ENCODE measurements at places on chromosomes 12 and 14.

DNA sequence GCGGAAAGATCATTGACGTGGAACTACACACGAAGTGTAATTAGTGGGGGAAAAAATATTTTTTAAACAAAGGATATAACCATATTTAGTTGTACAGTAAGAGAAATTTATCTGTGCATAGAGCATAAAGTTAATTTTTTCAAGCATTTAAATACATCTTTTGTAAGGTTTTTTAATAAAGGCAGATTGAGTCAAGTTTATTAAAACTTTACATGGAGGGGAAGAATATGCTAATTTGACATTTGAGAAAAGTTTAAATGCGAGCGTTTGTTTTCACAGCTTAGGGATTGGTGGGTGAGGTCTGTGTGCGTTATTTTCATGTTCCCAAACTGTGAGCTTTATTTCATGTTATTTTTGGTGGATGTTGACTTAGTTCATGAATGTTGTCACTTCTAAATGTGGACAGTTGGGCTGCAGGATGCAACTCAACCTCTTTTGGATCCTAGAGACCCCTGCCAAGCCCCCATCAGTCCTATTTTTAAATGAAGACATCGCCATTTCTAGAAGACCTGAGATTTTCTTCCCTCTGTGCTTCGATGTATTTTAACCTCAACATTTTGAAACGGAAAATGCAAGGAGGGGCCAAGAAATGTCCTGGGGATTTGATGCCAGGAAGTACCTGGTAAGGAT is 32.3 kb downstream of the BRI3BP start:
- no peak for DNase-seq

DNA sequence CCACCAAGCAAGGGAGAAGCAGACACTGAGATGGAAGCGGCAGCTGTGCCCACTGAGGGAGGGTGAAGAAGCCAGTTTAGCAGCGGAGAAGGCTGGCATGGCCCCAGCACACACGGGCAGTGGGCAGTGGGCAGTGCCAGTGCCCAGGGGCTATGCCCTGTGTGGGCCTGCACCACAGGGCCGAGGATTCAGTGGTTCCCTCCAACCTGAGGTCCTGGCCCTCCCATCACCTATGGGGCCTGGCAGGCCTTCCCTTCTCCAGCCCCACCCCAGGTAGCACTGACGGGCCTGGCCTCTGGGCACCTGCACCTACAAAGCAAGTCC is 81.1 kb downstream of the ITPK1 start:
- DNase-seq = no peak

DNA sequence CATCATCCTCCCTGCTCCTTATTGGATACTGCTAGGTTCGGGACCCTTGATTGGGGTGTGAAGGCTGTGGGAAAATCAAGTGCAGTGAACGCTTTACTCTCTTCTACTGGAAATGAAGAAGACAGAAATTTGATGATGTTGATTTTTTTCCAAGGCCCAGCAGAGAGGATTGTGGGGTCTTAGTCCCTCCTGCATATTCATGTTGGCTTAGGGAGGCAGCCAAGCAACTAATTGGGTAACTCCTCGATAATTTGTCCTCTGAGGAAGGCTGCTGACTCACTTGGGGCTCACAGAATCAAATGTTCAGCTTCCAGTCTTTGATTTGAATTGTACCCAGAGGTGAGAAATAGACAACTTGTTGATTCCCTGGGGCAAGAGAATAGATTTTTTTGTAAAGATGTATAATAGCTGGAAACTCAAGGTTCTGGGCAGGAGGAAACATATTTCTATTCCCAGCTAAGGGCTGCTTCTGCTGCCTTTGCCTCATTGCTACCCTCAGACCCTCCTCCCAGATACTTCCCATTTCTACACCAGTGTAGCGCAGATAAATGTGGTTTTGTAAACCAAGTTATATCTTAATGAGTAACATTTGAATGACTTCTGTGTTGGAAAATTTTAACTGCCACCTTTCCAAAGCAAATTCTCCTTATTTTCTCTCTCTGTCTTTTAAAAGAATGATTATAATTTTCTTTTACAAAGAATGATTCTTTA is 21.7 kb downstream of the NEUROD4 start:
- no peak for DNase-seq

DNA sequence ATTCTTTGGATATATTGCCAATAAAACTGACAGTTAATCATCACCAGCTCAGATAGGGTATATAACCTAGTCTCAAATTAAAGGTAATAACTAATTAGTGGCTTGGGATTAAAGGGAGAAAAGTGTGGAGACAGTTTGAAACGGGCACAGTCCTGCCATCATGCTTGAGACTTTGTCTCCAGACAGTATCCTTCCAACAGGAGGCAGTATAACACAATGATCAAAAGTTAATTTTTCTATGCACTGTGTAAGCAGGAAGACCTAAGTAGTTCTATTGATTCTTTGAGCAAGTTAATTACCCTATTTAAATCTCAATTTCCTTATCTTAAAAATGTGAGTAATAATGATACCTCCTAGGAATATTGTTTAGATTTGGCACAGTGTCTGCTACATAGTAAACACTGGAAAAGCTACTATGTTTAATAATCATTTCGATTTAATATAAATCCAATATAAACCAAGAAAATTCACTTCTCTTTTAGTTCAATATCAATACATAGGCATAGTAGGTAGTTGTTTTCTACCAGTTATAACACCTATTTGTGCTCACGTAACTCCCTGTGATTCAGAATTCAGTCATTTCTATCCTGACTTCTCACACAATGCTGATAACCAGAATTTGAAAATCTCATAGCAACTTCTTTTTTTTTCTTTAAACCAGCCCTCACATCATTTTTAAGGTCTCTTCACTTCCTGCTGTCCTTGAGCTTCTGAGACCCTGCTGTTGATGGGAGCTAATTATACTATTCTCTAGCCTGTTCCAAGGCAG is 53.7 kb downstream of the GALNT4 start:
- DNase-seq = no peak

DNA sequence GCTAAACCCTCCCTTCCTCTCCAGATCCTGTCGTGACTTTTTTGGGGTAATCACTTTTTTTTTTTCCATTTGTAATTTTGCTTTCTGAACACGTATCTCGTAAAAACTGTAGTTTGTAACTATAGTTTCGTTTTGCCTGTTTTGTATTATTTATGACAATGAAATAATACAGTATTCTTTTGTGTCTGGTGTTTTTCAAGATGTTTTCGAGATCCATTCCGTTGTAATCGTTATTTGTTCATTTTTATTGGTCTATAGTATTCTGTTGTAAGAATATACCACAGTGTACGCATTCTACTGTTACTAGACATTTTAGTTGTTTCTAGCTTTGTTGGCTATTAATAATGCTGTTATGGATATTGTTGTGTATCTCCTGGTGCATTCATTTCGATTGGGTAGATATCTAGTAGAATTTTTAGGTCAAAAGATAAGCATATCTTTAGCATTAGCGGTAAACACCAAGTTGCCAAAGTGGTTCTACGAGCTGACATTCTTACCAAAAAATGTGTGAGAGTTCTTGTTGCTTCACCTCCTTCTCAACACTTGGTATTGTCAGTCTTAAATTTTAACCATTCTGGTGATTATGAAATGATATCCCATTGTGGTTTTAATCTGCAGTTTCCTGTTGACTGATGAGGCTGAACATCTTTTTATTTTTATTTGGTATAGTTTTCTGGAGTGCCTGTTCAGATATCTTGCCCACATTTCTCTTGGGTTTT is 92.3 kb upstream of the EVL start:
- DNase-seq = no peak

DNA sequence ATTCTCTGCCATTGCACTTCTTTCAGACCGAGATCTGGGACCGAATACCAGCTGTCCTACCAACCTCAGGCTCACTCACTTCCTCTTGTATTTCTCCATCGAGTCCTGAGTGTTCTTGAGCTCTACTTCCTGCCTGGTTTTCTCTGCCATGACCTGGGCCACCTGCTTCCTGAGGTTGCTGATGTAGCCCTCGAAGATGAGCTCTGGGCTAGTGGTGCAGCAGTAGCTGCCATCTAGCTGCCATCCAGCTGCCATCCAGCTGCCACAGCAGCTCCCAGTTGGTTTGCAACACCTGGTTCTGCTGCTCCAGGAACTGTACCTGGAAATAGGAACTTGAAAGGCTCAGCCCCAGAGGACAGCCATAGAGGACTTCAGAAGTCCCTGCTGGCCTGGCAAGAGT is 15.0 kb upstream of the KRT73 start:
- DNase-seq = no peak

GRCh38 chr12:115473257-115473956 is 789.4 kb upstream of the TBX3 start:
- no peak for DNase-seq

DNA sequence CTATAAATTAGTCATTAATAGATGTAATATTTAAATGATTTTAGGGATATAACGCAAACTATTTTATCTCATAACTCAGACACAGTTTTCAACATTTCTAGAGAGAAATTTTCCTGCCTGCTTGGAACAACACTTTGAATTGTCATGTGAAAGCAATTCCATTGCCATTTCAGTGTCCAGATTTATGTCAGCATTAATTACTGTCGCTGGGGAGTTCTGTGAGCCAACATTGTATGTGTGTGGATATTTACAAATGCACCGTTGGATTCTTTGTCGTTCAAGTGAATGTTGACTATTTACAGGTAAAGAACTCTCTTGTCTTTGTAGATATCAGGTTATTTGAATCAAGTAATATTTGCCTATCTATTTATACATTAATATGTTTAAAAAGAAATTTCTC is 465.3 kb upstream of the RGS6 start:
- DNase-seq = no peak

DNA sequence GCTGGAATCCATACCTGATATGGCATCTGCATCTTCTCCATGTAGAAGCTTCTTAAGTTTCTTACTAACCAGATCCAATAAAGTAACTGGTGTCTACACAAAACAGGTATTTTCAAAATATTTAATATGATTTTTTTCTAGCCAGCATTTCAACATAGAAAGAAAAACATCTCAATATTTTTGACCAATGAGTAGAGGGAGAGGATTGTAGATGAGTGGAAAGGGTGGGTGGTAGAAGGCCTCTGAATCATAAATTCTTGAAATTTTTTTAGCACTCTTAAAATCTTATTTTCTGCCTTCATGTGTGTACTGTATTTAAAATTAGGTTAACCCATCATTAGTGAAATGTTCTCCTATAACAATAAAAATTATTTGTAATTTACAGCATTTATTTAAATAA is 18.0 kb downstream of the DEPDC4 start:
- DNase-seq = no peak

Data from activated B cell treated with CpG ODN at 0.5 μM for 24 hours (primary cell).